Neural progenitor cell (in vitro differentiated cells): ENCODE measurements at places on chromosomes 11 and 22. TPM values are rescaled to one million over a fixed set of nuclear protein-coding genes. Genes with fewer than 3 reads are reported as not detected.

GRCh38 chr11:65420979-65421793, 1.4 kb upstream of the NEAT1 start:
- DNase-seq = peak; percentile 39

GRCh38 chr22:17811119-17811518, 36.9 kb upstream of the BID start:
- DNase-seq = no peak

Gene TENM4
- 5.1 and 16.6 TPM in 2 replicates for total RNA-seq

GRCh38 chr11:126823274-126823673, 177.3 kb downstream of the KIRREL3 start:
- no peak for DNase-seq

DNA sequence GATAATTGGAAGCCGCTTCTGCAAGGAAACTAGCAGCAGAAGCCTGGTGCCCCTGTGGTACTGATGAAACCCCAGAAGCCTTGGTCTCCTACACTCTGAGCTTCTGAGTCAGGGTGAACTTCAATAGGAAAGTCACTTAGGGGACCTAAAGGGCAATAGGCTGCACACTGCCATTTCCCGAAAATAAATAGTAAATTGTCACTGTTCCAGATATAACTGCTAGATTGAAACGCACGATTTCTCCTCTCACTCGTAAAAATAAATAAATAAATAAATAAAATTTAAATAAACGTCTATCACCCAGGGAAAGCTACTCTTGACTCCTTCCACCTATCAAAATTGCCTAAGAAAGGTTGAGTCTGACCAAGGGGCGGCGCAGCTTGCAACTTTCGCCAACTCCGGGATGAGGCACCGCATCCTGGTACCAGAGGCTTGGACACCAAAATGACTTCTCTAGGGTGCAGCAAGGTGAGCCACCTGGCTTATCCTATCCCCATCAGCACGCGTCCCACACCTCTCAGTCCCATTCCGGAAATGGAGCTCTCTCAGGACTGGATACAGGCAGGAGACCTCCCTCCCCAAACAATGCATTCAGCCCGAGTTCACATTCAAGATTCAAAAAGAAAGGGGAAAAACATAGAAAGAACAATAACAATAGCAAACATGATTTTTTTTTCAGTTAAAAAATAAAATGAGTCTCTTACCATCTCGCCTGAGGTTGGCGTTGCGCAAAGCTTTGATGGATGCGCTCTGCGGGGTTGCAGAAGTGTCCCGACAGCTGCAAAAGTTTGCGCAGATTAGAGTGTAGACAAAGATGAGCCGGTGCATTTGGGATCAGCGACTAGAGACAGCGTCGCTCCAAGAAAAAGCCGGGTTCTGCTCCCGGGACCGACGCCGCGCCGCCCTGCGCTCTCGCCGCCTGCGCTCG, 583 bp downstream of the PDGFD start:
- DNase-seq = peak; percentile 48

DNA sequence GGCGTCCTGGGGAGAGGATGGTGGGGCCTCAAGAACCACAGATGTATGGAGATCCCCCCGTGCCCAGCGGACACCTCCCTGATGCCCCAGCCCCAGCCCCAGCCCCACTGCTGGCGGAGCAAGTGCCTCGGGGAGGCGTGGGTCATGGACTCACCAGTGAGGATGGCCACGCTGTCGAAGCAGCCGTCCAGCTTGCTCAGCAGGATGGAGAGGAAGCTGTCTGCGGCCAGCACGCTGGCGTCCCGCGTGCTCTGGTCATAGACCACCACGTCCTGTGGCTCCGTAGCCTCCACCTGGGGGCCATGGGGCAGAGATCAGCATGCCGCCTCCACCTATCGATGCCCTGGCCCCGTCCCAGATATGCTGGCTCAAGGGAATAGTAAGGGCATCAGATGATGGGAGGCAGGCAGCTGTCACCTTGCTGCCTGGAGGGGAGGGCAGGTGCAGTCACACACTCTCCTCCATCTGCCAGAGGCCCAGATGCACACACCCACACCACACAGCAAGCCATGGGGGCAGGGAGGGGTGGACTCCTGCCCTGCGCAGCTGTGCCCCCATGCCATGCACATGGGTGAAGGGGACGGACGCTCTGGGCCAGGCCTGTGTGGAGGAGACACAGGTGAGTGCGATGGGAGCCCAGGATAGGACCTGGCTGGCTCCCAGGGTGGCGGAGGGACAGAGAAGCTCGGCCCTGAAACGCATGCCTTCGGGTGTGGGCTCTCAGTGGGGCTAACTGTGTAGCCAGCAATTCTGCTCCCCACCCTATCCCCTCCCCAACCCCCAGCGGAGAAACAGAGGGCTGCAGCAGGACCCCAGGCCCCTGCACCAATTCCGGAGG, 8.2 kb downstream of the DUSP8 start:
- no peak for DNase-seq
